ENCODE measurements at places on chromosomes 1 and 21.
A peak's percentile ranks its signal among the peaks of the same experiment; 100 is the strongest.

DNA sequence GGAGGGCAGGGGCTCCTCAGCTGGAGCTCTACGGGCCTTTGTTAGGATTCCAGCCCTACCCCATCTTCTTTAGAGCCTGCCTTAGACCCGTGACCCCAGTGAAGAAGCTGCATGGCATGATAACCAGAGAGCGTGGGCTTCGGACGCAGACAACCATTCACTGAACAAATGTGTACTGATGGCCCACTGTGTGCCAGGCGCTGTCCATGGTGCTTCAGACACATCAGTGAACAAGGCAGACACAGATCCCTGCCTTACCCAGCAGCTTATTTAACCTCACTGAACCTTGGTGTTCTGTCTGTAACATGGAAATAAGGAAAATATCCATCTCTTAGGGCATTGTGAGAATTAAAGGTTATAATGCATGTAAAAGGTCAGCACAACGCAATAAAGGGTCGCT is 9.5 kb downstream of the CHIT1 start:
- DNase-seq, result no peak

- DNase-seq, result peak; percentile 19
Measured at GRCh38 chr1:172351346-172351745, 69.1 kb upstream of the C1orf105 start.

DNA sequence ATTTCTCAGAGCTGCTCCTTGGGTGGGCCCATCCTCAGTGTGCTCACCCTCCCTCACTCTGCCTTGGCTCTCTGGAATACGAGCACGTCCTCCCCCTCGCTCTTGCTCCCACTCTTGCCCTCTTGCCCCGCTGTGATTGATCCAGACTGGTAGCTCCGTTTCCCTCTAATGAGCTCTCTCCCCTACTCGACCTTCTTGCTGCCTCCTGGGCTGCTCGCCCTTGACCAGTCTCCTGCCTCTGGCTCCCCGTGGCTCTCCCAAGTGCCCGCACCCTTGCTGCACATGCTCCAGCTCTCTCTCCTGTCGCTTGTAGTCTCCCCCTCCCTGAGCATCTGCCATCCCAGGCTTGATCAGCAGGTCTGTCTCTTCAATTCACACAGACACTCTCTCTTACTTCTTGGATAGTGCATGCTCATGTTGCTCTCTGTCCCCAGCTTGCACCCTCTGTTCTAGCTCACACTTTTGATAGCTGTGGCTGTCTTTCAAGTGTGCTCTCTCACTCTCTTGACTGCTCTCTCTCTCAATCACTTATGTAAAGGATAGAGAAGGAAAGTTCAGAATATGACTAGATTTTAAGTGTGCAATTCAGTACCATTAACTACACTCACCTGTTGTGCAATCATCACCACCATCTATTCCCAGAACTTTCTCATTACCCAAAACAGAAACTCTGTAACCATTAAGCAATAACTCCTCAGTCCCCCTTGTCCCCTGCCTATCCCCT is 51.1 kb downstream of the PHC2 start:
- no peak for DNase-seq

DNA sequence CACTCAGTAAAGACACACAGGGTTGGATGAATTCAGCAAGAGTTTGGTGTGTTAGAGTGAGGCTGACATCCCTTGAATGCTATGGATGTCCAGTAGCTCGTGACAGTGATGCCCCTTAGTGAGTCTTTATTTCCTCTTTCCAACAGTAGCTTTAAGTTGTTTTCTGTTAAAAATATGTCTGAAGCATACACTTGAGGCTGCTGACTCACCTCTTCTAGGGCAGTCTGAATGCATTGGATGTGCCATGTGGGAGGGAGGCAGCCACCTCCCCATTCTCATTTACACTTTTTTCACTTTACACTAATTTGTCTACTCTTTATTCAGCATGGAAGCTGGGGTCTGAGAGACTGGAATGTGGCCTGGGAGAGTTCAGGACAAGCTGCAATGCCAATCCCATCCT is 17.6 kb downstream of the NOS1AP start:
- no peak for DNase-seq

- no peak for DNase-seq
Measured at GRCh38 chr1:51578383-51579109, 38.3 kb upstream of the OSBPL9 start.
